ENCODE measurements at places on chromosomes 3 and 15.

DNA sequence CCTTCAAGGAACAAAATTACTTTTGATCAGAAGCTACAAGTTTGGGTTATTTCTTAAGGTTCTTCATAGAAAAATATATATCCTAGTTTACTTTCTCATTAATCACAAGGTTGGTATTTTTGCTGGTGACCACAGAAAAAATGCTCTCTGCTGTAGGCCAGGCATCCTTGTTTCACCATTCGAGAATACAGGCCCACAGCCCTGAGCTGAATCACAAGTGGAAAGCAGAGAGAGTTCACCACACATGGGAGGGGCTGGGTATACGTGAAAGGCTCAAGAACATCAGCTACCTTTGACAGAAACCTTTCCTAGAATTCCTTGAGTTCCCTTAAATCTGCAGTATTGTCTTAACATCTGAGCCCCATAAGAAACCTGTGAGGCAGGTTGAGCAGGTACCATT, 23.2 kb downstream of the CPEB1 start:
- DNase-seq, result no peak

DNA sequence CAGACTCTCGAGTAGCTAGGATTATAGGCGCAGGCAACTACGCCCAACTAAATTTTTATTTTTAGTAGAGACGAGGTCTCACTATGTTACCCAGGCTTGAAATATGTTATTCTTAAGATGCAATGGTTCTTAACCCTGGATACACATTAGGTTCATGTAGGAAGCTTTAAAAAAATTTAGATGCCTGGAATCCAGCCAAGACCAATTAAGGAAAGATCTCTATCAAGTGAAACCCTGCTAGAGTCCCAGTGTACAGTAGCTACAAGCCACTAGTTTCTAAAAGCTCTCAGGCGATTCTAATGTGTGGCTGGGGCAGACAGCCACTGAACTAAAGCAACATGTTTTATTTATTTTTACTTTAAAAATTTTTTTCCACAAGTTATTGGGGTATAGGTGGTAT, 33.2 kb downstream of the TRIM69 start:
- DNase-seq, result no peak

GRCh38 chr3:72245183-72245811, 460.3 kb upstream of the PROK2 start:
- DNase-seq, result peak; percentile 70

DNA sequence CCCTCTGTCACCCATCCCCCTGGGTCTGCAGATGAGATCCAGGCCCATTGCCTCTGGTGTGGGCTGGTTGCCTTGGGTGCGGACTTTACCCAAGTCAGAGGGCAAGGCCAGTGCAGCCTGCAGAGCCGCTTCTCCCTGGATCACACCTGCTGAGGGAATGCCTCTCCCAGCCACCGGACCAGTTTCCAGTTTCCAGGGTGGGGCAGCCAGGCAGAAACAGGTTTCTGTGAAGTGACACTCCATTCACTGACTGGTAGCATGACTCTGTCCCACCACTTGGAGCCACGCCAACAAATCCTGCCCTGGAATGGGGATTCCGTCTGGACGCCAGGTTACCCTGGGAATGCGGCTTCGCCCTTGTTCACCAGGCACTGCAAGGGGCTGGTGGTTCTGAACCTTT, 30.0 kb downstream of the PAQR5 start:
- no peak for DNase-seq

GRCh38 chr3:145079436-145079835, 1081.5 kb downstream of the PLOD2 start:
- DNase-seq, result no peak

DNA sequence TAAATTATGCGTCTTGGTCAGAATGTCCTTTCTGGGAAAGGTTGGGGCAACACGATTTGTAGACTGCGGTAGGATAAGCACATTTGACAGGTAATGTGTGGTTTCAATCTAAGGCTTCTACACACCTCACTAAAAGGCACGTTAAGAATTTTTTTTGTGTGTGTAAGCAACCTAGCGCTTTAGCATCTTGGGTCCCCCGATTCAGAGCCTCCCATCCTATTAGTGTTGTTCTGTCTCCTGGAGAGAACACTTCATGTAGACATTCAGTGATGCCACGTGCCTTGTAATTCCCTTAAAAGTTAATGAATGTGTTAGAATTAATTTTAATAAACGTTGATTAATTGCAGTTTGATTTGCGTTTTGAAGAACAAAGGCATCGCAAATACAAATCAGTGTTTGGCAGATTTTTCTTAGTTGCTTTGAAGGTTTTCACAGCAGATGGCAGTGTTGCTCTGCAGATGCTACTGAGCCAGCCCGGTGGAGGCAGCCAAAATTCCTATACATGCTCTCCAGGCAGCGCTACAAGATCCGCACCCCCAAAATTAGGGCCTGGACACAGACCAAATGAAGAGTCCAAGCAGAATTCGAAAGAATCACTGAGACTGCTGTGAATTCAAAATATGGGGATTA, 63.5 kb downstream of the OTOL1 start:
- peak; percentile 89 for DNase-seq

- DNase-seq, result no peak
These were observed 103.4 kb upstream of the UBP1 start for GRCh38 chr3:33543601-33544000.

- no peak for DNase-seq
These were observed 182.2 kb downstream of the NAALADL2 start for GRCh38 chr3:175041369-175041768.

DNA sequence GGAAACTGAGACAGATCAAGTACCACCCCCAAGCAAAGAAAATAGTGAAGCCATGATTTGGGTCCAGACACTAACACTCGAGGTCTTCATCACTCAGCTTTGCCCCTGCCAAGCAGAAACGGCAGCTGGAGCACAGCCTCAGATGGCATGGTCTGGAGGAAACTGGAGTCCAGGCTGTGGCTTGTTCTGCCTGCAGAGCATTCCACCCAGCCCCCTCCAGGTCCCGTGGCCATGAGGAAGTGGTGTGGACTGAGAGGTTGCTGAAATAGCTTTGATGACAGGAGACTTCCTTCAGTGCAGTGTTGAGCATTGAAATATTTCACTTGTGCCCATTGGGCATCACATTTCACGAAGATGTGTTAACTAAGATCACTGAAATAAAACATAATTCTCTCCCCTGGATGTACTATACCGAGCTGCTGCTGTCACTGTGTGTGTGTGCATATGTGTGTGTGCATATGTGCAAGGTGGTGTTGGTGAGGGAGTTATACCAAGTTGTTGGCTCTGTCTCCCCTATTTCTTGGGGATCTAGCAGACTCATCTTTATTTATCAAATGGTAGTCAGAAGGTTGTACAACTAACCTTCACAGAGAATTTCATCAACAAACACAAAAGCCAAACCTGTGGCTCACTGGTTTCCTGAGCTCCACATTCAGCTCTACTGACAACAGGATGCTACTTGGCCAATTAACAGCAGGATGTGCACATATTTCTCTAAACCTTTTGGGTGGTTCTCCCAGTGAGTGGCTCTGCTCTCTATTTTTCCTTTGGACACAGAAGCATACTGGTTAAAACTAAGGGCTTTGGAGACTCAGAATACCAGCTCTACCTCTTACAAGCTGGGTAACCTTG, 660.1 kb upstream of the CFAP20DC start:
- DNase-seq, result peak; percentile 20

GRCh38 chr3:116198087-116198486, 247.2 kb downstream of the LSAMP start:
- DNase-seq, result no peak

- DNase-seq, result no peak
These were observed 124.4 kb downstream of the DIPK2A start for GRCh38 chr3:144096016-144096415.

- DNase-seq, result peak; percentile 86
These were observed 120.1 kb upstream of the UBE2E1 start for GRCh38 chr3:23685541-23686258.

DNA sequence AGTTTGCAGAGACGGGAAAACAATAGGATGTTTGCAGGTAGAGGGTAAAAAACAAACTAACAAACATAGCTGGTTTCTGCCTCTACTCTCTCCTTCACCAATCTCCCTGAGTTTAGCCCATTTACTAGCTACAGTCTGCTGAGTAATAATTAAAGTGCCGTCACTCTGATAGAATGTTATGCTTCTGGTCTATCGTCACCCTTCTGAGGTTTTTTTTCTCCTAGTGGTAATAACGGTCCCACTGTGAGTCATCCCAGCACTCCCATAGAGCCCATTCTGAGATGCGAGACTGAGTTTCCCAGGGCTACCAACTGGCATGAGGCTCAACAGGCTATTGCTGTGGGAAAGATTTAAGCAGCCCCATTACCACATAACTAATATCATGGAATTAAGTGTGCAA, 56.4 kb downstream of the PLAAT1 start:
- DNase-seq, result no peak

DNA sequence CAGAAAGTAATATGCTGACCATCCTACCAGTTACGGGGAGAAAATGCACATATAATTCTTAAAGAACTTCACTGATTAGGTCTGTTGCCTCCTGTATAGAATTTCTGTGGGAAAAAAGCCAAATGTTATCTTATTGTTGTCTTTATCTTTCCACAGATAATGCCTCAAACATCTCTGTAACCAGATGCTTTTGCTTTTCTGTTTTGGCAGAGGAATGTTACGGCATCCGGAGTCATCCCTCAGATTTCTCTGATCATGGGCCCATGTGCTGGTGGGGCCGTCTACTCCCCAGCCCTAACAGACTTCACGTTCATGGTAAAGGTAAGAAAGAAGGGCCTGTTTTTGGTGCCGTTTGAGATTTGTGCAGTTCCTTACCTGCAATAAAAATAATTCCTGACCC, 33.5 kb downstream of the PCCB start:
- DNase-seq, result no peak

GRCh38 chr15:66071921-66072295, 181.6 kb downstream of the MEGF11 start:
- DNase-seq, result no peak

- no peak for DNase-seq
These were observed 47.4 kb downstream of the CCR4 start for GRCh38 chr3:32998631-32999451.

DNA sequence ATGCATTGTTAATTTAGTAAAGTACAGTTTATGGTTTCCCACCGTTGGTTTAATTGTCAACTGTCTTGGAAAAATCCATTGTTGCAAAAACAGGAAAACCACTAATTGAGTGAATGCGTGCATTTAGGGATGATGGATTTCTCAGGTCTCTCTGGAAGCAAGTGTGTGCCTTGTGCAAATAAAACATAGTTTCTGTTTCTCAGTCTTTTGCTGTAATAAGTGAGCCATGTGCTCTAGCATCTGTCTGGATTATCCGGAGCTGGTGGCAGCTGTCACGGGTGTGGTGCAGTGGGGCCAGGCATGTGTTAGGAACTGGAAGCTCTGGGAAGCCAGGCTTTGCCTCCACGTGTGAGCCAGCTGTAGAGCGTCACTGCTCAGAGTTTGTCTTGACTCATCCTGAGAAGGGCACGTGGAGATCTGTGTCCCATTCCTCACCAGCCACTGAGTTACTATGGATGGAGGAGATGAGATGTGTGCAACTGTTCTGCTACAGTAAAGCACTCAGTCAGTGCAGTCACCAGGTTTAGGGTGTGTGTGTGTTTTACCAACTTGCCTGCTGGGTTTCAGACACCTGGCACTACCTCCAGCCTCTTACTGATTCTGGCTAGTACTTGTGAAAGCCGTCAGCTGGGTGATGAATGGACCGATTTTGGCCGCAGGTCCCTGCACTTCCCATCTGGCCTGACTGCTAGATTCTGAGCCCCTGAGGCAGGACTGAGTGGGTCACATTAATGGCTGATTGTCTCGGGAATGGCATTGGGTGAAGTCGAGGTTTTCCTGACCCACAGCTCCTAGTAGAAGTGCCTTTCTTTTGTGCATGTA, 7.2 kb downstream of the APBA2 start:
- DNase-seq, result no peak

DNA sequence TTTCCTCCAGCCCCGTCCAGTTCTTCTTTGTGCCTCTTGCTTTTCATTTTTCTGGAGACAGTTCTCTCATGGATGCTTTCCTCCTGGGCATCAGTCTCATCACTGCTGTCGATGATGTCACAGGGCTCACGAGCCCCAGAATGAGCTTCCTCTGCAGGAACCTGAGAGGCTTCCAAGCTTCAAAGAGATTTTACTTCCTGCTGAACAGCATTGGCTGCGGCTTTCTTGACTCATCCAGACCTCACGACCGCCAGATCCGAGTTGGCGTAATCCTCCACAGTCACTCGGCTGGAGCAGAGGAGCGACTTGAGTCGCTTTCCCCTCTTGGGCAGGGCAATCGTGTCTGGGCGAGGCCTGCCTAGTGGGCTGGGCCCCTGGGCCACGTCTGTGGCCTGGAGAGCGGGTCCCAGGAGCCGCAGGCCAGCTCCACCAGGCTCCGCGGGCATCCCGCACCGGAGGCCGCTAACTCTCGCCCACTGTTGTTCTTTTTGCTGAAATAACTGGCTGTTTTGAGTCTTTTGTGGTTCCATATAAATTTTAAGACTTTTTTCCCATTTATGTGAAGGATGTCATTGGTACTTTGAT, 20.8 kb upstream of the FAN1 start:
- DNase-seq, result no peak

- DNase-seq, result no peak
These were observed 163.1 kb downstream of the ROBO1 start for GRCh38 chr3:79604681-79605080.

- peak; percentile 84 for DNase-seq
These were observed 191.6 kb downstream of the GAP43 start for GRCh38 chr3:115814778-115815380.

GRCh38 chr3:54312156-54312899, 190.0 kb downstream of the CACNA2D3 start:
- no peak for DNase-seq

GRCh38 chr3:105752791-105753415, 115.9 kb downstream of the CBLB start:
- DNase-seq, result no peak

DNA sequence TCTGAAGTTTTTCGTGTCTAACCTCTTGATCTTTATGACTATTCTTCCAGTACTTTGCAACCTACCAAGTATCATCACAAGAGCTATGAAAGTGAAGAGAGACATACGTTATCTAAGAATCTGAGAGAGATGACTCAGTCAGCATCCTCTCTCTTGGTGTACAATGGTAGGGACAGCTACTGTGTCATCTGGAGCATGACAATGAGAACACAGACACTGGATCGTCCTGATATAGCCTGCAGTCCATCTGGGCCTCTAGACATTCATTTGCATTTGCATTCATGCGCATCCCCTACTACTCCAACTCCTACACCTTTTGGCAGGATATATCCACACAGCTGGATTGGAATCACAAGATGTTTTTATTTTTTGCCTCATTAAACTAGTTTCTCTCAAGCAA, 115.2 kb downstream of the PEX5L start:
- DNase-seq, result no peak

GRCh38 chr3:123337226-123337625, 111.7 kb downstream of the ADCY5 start:
- no peak for DNase-seq

- no peak for DNase-seq
These were observed 42.3 kb downstream of the NEK10 start for GRCh38 chr3:27326629-27327545.

DNA sequence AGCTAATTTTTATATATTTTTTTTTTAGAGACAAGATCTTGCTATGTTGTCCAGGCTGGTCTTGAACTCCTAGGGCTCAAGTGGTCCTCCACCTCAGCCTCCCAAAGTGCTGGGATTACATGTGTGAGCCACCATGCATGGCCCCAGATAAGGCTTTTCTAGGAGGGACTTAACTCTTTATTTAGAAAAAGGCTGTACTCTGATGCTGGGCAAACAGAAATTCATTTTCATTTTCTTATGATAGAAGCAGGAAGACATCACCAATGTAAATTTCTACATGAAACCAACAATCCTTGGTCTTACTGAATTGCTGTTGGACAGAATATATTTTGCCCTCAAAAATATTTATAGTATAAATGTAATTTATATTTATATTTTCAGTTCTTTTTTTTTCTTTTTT, 9.6 kb downstream of the NIPA1 start:
- DNase-seq, result no peak

Data from posterior cingulate gyrus (tissue), 11 donors.